ENCODE measurements at places on chromosomes 7 and 10.

DNA sequence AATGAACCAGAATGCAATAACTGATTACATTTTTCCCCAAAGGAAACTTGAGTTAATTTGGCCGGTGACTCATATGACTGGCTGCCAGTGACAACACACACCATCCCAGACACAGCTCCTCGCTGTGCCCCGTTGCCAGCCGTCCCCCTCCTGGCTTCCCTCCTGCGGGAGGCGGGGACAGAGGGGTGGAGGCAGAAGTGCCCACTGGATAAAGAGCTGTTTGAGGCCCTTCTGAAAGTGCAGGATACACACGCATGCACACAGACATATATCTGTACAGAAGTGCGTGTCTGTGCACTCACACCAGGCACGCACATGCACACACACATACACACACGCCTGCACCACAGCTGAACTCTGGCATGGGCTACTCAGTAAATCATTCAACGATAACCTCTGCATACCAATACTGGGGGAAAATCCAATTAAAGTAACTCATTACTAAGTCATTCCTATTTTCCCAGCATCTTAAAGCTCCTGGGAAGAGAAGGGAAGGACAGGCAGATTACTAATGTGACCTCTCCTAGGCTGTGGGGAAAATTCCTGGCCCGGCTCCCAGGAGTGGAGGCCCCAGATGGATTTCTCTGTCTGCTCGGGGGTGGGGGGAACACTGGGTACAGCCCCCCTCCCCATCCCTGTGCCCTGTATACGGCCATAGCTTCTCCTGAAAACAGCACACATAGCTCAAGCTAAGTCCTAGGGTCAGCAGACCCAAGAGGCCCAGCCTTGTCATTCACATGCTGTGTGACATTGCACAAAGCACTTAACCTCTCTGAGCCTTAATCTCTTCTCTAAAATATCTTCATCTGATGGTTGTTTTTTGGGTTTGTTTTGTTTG is 52.3 kb upstream of the MYL10 start:
- peak; percentile 66 for DNase-seq

GRCh38 chr10:56605051-56605450 is 244.0 kb upstream of the ZWINT start:
- DNase-seq: no peak

- DNase-seq: no peak
Observed at GRCh38 chr10:43350156-43350555, 21.3 kb upstream of the FXYD4 start.

- no peak for DNase-seq
Observed at GRCh38 chr7:45711161-45711490, 137.0 kb downstream of the ADCY1 start.

DNA sequence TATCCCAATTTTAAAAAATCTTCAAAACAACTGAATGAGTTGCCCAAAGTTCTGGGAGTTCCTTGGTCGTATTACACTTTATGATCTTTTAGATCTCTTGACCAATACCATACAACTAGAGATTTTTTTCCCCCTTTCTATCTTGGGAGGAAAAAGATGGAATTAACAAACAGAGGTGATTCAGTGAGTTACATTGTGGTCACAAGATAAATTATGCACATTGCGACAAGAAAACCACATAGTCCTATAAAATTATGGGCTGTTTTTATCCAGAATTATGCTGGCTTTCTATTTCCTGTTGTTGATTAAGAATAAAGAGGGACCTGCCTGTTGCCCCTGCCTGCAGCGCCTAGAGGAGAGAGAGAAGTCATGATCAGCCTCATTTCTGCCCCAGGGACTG is 8.2 kb upstream of the SGPL1 start:
- no peak for DNase-seq

DNA sequence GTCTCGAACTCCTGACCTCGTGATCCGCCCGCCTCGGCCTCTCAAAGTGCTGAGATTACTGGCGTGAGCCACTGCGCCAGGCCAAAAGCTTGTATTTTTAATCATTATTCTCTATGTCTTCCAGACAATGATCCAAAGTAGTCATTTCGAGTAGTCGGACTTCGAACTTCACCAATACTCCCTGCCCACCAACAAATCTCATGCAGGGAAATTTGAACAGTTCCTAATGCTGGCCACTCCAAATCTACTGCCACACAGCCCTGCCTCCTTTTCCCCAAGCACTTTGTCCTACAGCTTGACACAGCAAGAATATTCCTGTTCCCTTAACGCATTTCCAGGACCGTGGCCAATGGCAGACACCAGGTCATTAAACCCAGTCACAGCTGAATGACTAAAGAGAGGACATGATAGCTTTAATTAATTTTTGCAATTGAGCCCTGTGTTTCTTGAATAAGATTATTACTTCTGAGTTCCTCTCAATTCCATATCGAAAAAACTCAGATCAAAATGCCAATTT is 142.3 kb upstream of the NRP1 start:
- no peak for DNase-seq

DNA sequence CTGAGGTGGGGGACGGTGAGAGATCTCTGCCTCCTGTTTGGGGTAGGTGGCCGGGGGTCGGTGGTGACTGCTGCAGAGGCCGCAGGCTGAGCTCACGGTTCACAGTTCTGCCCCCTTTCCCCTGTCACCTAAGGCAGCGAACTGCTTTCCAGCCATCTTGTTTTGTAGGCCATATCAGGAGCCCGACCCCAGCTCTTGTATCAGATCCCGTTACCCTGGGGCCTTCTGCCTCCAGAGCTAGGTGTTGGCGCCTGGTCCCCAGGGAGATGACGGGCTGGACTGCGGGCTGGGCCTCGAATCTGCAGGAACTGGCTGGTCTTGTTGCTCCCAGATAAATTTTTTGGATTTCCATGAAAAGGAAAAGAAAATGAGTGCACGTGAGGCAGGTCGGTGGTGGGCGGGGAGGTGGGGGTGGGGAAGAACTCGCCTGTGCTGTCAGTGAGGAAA is 183.0 kb downstream of the DNAJB6 start:
- DNase-seq: no peak

- DNase-seq: peak; percentile 45
Observed at GRCh38 chr7:145339319-145339718, 503.5 kb upstream of the TPK1 start.

GRCh38 chr7:42662862-42663261 is 249.0 kb downstream of the C7orf25 start:
- no peak for DNase-seq

DNA sequence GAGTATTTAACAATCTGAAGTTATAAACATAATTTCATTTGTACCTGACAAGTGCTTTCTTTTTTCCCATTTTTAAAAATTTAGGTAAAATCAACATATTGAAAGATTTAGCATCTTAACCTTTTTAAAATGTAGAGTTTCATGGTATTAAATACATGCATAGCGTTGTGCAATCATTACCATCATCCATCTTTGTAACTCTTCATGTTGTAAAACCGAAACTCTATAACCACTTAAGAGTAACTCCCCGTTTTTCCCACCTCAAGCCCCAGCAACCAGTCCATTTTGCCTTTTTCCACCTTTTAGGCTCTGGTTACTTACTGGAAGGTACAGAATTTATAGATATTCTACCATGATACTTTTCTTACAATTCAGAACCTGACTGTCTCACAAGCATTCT is 892.5 kb downstream of the DNAJB9 start:
- no peak for DNase-seq

GRCh38 chr7:101155303-101155702 is 1.0 kb downstream of the AP1S1 start:
- no peak for DNase-seq

GRCh38 chr7:99893280-99893679 is 16.4 kb upstream of the OR2AE1 start:
- DNase-seq: no peak

DNA sequence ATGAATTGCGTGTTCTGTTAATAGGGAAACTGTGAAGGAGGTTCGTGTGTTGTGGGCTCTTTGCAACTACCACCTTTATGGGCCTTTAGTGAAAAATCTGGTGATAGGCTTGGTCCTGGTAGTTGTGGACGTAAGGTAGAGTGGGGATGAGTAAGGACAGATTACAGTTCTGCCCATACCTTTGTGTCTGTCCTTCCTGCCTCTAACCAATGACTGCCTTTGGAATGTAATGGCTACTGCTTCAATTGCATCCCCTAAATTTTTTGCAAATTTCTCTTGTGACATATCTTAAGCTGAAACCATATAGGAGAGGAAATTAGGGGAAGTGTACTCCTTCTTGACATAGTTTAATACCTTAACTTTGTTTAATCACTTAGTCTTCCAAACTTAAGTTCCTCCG is 82.3 kb downstream of the ADK start:
- DNase-seq: no peak

- DNase-seq: no peak
Observed at GRCh38 chr7:28955356-28955717, 2.8 kb downstream of the TRIL start.

DNA sequence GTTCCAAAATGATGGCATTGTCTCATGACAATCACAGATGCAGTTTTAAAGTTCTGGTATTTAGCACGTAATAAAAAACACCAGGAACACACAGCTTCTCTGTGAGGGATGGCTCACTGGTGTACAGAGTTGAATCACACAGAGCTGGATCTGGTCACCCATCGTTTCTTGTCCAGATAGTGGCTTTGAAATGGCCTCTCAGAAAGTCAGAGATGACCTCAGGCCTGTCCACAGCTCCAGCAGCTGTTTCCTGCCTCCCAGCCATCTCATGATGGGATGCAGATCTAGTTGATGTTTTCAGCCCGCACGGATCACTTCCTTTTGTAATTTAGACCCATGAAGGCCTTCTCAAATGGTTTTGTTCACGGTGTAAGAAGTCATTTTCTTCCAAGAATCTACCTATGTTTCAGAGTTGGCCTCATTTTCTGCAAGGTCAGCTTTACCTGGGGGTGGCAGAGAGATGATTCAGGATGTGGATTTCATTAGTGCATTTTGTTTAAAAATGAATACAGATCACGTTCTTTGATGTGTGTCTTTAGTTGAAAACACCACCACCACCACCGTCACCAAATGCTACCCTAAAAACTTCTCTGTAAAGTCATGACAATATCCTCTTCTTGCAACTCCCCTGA is 166.2 kb downstream of the SNX10 start:
- no peak for DNase-seq

DNA sequence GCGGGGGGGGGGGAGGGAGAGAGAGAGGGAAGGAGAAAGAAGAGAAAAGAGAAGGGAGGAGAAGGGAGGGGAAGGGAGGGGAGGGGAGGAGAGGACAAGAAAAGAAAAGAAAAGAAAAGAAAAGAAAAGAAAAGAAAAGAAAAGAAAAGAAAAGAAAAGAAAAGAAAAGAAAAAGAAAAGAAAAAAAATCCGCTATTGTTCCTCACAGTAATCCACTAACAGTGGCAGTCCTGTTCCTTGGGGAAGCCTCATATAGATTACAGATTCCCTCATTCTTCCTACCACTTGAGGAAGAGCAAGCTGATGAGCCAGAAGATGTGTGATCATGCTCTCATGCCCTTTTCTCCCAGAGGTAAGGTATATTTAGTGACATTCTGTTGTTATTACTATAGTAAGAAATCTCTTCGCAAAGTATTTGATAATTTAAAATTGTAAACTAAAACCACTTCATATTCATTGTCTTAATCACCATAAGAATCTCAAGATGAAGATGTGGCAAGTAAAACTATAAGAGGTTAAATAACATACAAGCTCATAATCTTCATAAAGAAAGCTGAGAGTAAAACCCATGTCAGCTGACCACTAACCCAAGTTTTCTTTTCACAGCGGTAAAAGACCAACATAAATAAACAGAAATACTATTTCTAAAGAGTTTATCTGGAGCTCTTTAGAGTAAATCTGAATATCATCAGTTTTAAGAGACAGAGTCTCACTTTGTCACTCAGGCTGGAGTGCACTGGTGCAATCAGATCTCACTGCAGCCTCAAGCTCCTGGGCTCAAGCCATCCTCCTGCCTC is 128.1 kb downstream of the JMJD1C start:
- DNase-seq: no peak

DNA sequence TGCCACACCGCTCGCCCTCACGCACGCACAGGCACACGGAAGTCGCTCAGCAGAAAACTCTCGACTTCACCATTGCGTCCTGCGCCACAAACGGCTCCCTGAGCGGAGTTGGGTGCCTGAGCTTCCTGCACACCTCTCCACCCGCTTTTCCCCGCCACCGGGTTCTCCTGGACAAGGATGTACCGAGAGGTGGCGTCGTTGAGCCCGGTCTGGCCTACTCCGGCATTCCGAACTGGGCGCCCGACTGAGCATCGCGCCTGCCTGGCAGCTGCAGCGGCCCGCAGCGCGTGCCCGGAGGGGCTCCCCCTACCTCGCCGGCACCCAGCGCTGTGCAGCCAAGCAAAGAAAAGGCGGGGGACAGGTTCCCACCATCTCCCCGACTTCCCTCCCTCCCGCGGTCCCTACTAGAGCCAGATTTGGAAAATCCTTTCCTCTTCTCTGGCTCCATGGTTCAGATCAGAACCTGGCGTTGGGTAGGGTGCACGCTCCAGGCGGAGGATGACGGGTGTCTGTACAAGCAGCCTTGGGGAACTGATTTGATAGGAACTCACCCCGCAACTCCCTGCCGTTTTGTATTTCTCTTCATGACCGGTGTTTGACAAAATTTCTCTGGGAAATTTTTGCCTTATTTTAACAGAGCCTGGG is 1.7 kb downstream of the SORCS3 start:
- DNase-seq: no peak

GRCh38 chr10:123146013-123146893 is 1.7 kb upstream of the HMX2 start:
- no peak for DNase-seq

DNA sequence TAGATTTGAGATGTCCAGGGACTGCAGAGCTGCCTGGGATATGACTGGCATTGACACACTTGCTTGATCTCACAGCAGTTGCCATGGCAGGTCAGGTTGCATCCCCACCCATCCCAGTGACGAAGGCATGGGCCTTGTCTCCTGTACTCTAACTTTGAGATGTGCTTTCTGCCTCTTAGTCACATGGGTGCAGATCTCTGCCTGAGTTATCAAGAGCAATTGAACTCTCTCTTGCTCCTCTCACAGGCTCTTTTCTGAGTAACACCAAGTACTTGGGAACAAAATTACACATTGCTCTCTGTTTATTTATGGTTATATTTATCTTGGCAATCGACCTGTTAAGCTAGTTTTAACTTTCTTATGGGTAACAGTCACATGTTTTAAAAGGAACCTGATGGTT is 237.3 kb downstream of the NSUN6 start:
- DNase-seq: no peak

- no peak for DNase-seq
Observed at GRCh38 chr7:151721236-151721635, 155.7 kb downstream of the PRKAG2 start.

- DNase-seq: peak; percentile 74
Observed at GRCh38 chr10:71696628-71697326, 22.8 kb downstream of the C10orf105 start.

DNA sequence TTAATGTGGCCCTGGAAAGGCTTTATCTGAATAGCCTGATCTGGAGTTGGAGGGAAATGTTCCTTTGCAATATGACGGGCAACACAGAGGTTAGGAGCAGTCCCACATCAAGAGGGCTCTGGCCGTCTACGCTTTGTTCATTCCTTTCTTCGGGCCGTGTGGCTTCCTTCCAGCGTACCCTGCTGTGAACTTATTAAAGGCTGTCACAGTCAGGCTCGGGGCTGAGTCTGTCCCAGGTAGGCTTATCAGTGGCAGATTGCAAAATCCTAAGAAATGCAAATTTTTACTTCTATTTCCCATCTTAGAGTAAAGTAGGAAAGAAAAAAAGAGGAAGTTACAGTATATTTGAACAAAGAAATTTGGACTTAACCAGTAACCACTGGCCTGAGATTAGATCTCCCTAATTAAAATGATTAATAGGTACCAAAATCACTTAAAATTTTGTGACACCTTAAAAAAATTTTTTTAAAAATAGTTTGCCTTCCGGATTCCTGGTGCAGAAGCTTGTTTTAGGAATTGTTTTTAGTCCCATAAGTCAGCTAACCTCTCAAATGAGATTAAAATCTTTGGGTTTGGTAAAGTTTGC is 453.1 kb upstream of the MKI67 start:
- peak; percentile 2 for DNase-seq

GRCh38 chr7:100946766-100947365 is 2.5 kb upstream of the MUC3A start:
- DNase-seq: no peak
